Activated T-helper 17 cell treated with anti-CD3 and anti-CD28 coated beads, Interleukin-2, amount 50 U/mL, for 72 hours (primary cell): ENCODE measurements at places on chromosomes 16 and 17. TPM values are rescaled to one million over a fixed set of nuclear protein-coding genes. Genes with fewer than 3 reads are reported as not detected.

DNA sequence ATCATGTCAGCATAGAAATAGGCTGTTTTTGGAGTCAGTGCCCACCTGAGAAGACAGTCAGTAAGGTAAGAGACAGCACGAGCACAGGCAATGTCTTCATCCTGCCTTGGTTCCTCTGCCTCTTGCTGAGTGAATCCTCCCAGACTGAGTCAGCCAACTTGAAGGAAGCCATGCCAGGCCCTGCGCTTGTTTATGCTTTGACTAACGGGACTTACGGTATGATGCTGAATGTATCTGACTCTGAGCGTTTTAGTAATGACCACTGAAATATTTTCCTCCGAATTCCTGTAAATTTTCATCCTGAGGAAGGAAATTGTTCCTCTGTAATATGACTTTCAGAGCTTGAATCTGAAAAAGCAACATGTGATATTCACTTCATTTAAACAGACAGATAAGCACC lies 18.0 kb downstream of the C17orf67 start:
- no peak overlapping the region for H3K4me3 ChIP-seq
- ATAC-seq, result no peak
- H3K27me3 ChIP-seq, result no peaks in the 10 kb centered on the region
- no peaks in the 10 kb centered on the region for H3K36me3 ChIP-seq

GRCh38 chr16:86870380-86870779 lies 292.0 kb downstream of the FOXL1 start:
- no peaks in the 10 kb centered on the region for H3K4me1 ChIP-seq
- H3K4me3 ChIP-seq, result no peak overlapping the region
- ATAC-seq, result no peak
- peaks cover 21% of the 10 kb centered on the region for H3K27me3 ChIP-seq

DNA sequence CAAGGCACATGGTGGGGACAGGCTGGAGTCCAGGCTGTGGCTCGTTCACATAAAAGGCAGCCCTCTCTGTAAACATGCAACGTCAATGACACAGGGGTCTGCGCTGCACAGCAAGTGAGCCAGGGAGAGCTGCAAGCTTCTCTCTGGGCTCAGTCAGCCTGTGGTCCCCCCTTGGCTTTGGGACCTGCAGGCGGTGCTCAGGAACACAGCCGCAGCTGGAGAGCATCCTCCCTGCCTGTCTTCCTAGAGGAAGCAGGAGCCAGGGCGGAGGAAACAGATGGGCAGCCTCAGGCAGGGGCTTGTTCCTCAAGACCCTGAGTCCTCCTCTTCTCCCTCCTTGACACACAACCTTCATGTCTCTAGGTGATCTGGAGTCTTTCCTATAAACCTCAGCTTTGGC lies 228.0 kb downstream of the C16orf78 start:
- H3K27me3 ChIP-seq, result peaks cover 16% of the 10 kb centered on the region
- H3K36me3 ChIP-seq, result no peaks in the 10 kb centered on the region
- H3K4me1 ChIP-seq, result no peaks in the 10 kb centered on the region

DNA sequence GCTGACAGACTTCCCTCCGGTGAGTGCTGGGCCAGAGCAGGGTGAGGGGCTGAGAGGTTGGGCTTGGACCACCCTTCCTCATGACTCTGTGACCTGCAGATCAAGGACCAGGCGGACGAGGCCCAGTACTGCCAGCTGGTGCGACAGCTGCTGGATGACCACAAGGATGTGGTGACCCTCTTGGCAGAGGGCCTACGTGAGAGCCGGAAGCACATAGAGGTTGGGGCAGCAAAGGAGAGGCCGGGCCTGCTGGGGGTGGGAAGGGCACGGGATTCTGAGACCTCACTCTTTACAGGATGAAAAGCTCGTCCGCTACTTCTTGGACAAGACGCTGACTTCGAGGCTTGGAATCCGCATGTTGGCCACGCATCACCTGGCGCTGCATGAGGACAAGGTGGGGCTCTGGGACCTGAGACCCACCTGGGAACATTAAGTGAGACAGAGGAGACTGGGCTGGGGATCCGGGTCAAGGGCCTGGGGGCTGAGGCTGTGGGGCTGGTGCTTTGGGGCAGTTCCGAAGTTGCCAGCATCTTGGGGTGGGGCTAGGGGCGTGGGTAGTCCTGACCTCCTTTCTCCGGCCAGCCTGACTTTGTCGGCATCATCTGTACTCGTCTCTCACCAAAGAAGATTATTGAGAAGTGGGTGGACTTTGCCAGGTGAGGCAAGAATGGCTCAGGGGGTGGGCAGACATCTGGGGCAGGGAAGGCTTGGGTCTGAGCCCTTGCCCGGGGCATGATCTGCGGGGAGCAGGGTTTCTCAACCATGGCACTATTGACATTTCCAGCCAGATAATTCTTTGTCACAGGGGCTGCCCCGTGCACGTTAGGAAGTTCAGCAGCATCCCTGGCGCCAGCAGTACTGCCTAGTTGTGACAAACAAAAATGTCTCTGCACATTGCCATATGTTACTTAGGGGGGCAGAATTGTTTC lies 2.2 kb downstream of the BCKDK start:
- peaks cover 16% of the 10 kb centered on the region for H3K4me1 ChIP-seq
- no peaks in the 10 kb centered on the region for H3K27me3 ChIP-seq
- no peak for ATAC-seq
- H3K36me3 ChIP-seq, result peaks cover 44% of the 10 kb centered on the region
- peak overlapping the region; percentile 68 for H3K4me3 ChIP-seq

- no peaks in the 10 kb centered on the region for H3K36me3 ChIP-seq
- ATAC-seq, result peak; percentile 56
- H3K4me1 ChIP-seq, result peaks cover 5% of the 10 kb centered on the region
Observed at GRCh38 chr17:57902117-57902799, 52.4 kb upstream of the MRPS23 start.

GRCh38 chr16:24246911-24247607 lies 9.1 kb upstream of the CACNG3 start:
- H3K4me3 ChIP-seq, result no peak overlapping the region
- H3K4me1 ChIP-seq, result no peaks in the 10 kb centered on the region
- H3K27ac ChIP-seq, result no peak overlapping the region
- H3K27me3 ChIP-seq, result peaks cover 31% of the 10 kb centered on the region
- no peak for ATAC-seq

DNA sequence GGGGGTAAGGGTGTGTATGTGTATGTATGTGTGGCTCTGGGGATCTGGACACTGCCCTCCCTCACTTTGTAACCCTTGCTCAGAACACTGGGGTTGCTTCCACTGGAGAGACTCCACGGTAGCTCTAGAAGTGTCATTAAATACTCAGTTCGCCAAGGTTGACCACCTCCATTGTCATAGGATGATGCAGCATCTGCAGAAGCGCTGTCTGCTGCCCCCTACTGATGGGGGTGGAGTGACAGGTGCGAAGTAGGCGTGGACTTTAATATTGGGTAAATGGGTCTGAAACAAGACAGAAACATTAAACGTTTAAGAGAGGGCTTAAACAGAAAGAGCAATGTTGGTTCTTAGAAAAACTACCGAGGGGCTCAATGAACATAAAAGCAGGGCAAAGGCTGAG lies 35.5 kb upstream of the STAC2 start:
- no peaks in the 10 kb centered on the region for H3K27me3 ChIP-seq
- H3K27ac ChIP-seq, result no peak overlapping the region
- H3K4me1 ChIP-seq, result no peaks in the 10 kb centered on the region
- no peak for ATAC-seq
- H3K36me3 ChIP-seq, result peaks cover 80% of the 10 kb centered on the region
- H3K4me3 ChIP-seq, result no peak overlapping the region

GRCh38 chr16:51509336-51509735 lies 358.3 kb upstream of the SALL1 start:
- no peak overlapping the region for H3K27ac ChIP-seq
- no peaks in the 10 kb centered on the region for H3K36me3 ChIP-seq
- H3K4me3 ChIP-seq, result no peak overlapping the region
- H3K27me3 ChIP-seq, result no peaks in the 10 kb centered on the region
- H3K4me1 ChIP-seq, result no peaks in the 10 kb centered on the region

DNA sequence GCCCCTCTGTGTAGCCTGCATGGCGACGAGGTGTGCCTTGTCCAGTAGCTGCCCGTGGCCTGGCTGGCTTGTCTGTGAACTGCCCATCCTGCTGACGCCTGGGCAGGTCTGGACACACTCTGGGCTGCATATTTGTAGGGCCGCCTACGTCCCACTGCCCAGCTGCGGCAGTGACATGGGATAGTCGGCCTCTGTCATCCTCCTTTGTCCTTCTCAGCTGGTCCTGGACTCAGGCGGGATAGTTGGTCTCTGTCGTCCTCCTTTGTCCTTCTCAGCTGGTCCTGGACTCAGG lies 14.5 kb downstream of the CARD14 start:
- no peak overlapping the region for H3K27ac ChIP-seq
- no peaks in the 10 kb centered on the region for H3K4me1 ChIP-seq
- H3K4me3 ChIP-seq, result no peak overlapping the region
- H3K27me3 ChIP-seq, result no peaks in the 10 kb centered on the region
- H3K36me3 ChIP-seq, result no peaks in the 10 kb centered on the region
- ATAC-seq, result no peak

- peaks cover 6% of the 10 kb centered on the region for H3K4me1 ChIP-seq
- ATAC-seq, result no peak
- peak overlapping the region; percentile 97 for H3K27ac ChIP-seq
- H3K4me3 ChIP-seq, result peak overlapping the region; percentile 97
- H3K36me3 ChIP-seq, result peaks cover 31% of the 10 kb centered on the region
Observed at GRCh38 chr16:530111-530817, 2.8 kb downstream of the CAPN15 start.

GRCh38 chr16:31441956-31442355 lies 633 bp downstream of the ZNF843 start:
- no peak for ATAC-seq
- peak overlapping the region; percentile 73 for H3K4me3 ChIP-seq
- peaks cover 14% of the 10 kb centered on the region for H3K4me1 ChIP-seq
- no peaks in the 10 kb centered on the region for H3K36me3 ChIP-seq
- H3K27me3 ChIP-seq, result no peaks in the 10 kb centered on the region

GRCh38 chr16:30888856-30889499 lies 4.9 kb downstream of the BCL7C start:
- no peaks in the 10 kb centered on the region for H3K27me3 ChIP-seq
- ATAC-seq, result no peak
- H3K27ac ChIP-seq, result peak overlapping the region; percentile 69
- H3K36me3 ChIP-seq, result peaks cover 82% of the 10 kb centered on the region
- H3K4me3 ChIP-seq, result no peak overlapping the region

GRCh38 chr16:4859190-4859899 lies 12.1 kb downstream of the UBN1 start:
- H3K4me3 ChIP-seq, result no peak overlapping the region
- no peak for ATAC-seq
- H3K36me3 ChIP-seq, result peaks cover 98% of the 10 kb centered on the region
- no peaks in the 10 kb centered on the region for H3K4me1 ChIP-seq
- peak overlapping the region; percentile 52 for H3K27ac ChIP-seq

GRCh38 chr17:39229274-39229913 lies 3.6 kb upstream of the STAC2 start:
- H3K27me3 ChIP-seq, result peaks cover 28% of the 10 kb centered on the region
- no peak overlapping the region for H3K27ac ChIP-seq
- ATAC-seq, result no peak
- H3K4me3 ChIP-seq, result no peak overlapping the region
- H3K4me1 ChIP-seq, result peaks cover 11% of the 10 kb centered on the region

DNA sequence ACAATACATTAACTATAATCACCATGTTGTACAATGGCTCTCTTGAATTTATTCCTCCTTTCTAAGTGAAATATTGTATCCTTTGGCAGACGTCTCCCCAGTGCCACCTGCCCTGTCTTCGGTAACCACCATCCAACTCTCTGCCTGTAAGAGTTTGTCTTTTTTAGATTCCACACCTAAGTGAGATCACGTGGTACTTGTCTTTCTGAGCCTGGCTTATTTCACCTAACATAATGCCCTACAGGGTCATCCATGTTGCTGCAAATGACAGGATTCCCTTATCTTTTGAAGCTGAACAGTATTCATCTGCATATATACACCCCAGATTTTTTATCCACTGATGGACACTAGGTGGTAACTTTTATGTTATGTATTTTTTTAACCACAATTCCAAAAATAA lies 24.2 kb downstream of the ORC6 start:
- ATAC-seq, result no peak
- H3K27me3 ChIP-seq, result no peaks in the 10 kb centered on the region
- no peaks in the 10 kb centered on the region for H3K4me1 ChIP-seq
- no peak overlapping the region for H3K4me3 ChIP-seq
- no peaks in the 10 kb centered on the region for H3K36me3 ChIP-seq

DNA sequence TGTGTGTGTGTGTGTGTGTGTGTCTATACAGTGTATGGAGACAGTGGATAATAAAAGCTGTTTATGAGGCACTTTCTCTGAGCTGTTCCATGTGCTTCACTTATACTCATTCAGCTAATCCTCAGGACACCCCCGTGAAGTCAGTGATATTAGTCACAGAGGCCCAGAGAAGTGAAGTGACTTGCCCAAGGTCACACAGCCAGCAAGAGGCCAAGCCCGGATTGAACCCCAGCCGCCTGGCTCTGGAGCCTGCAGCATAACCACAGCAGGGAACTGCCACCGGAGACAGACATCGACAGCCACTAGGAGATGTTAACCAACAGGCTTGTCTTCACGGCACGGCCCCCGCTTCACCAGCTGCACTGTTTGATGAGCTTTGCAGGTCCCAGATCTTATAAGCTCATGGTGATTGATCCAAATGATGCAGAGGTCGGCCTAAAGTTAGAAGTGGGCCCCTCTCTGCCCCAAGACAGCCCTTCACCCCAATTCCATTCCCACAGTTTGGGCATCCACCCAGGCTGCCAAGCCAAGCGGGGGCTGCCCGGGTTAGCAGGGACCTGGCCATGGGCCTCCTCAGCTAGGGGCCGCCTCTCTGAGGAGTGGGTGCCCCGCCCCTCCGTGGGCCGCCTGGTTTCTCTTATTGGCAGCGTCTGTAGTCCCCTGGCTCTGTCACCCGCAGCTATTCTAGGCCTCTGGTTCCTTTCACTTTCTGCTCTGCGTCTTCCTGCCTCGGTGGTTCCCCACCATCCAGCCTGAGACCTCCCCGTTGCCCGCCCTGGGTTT lies 30.9 kb downstream of the SOCS1 start:
- H3K36me3 ChIP-seq, result no peaks in the 10 kb centered on the region
- peak; percentile 83 for ATAC-seq
- no peaks in the 10 kb centered on the region for H3K27me3 ChIP-seq
- H3K27ac ChIP-seq, result peak overlapping the region; percentile 82
- H3K4me1 ChIP-seq, result peaks cover 26% of the 10 kb centered on the region

Gene TRIM72
- 0.08 TPM for total RNA-seq

Gene TNP2
- not detected for total RNA-seq

Gene AIPL1
- total RNA-seq, result not detected

Gene CD300E
- not detected for total RNA-seq

Gene DHX40
- total RNA-seq, result 44.8 TPM

Gene KRTAP17-1
- not detected for total RNA-seq

Gene PIRT
- total RNA-seq, result not detected

Gene TTYH2
- 13.9 TPM for total RNA-seq

Gene ZSCAN10
- total RNA-seq, result 0.34 TPM

Gene E2F4
- total RNA-seq, result 90.0 TPM

Gene ASPA
- 0.05 TPM for total RNA-seq

Gene PPY
- 0.90 TPM for total RNA-seq
